ENCODE measurements at places on chromosomes 3 and 15.

GRCh38 chr3:189937302-189938127 is 183.2 kb downstream of the P3H2 start:
- DNase-seq, result no peak

GRCh38 chr15:40495516-40495915 is 24.7 kb downstream of the CHST14 start:
- DNase-seq, result no peak

GRCh38 chr3:22399566-22399965 is 648.6 kb upstream of the ZNF385D start:
- DNase-seq, result no peak

DNA sequence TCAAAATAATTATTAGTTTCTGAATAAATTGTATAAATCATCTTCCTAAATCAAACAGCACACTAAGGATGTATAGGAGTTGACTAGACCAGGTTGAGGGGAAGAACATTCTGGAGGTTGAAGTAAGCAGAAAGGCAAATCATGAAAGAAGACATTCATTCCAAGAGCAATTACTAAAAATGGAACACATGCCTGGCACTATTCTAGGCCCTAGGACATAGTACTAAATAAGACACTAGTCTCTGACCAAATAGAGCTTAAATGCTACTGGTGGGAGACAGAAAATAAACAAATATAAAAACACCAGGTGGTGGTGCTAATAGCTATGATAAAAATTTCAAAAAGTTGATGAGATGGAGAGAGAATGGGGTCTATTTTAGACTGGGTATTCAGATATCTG is 190.1 kb downstream of the TBC1D5 start:
- DNase-seq, result no peak

GRCh38 chr3:138125548-138126221 is 6.5 kb downstream of the A4GNT start:
- no peak for DNase-seq

DNA sequence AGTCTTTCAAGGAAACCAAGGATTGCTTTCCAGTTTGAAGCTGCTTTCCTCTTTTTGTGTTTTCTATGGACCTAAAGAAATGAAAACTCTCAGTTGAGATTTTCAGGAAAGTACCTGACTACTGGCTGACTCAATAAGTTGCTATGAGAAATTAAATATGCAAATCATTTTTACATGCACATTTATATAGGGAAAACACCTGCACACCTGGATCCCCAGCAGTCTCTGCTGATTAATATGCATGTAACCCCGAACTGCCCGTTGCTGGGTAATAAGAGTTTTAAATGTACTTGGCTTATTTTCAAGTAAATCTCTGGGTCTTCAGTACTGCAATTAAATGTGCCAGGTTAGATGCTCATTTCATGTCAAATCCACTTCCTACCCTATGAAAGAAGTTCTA is 77.2 kb downstream of the KBTBD8 start:
- no peak for DNase-seq

DNA sequence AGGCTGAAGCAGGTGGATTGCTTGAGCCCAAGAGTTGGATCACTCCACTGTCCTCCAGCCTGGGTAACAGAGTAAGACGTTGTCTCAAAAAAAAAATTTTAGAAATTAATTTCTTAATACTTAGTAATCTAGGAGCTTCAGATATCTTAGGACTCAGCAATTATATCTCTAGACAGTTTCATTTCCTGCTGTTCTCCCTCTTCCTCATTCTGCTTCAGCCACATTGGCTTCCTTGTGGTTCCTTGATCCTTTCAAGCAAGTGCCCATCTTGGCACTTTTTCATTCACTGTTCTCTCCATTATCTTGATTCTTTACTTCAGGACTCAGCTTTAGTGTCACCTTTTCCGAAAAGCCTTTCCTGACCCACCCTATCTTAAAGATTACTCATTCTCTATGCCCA is 22.5 kb downstream of the TMEM202 start:
- DNase-seq, result no peak

DNA sequence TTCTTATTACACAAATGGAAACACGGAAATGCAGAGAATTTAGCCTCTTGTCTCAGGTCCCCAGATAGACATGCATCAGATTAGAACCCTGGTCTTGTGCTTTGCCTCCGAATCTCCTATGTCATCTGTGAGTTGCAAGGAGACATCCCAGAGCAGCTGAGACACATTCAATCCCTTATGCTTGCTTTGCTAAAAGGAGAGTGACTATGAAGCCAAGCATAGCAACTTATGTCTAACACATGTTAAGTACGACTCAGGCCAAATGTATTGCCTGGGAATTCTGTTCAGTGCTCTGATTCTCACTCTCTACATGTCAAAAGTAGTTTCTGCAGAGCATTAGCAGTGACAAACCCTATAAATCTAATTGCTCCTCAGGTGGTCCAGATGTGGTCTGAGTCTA is 30.6 kb upstream of the LRRC3B start:
- no peak for DNase-seq

- DNase-seq, result no peak
Observed at GRCh38 chr3:93981649-93982048, 1.7 kb downstream of the ARL13B start.

DNA sequence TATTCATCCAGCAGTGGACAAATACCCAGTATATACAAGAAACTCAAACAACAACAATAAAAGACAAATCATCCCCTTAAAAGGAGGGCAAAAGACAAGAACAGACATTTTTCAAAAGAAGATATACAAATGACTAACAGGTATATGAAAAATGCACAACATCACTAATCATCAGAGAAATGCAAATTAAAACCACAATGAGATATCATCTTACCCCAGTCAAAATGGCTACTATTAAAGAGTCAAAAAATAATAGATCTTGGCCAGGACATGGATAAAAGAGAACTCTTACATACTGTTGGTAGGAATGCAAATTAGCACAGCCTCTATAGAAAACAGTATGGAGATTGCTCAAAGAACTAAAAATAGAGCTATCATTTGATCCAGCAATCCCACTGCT is 16.9 kb downstream of the DHX36 start:
- DNase-seq, result no peak

DNA sequence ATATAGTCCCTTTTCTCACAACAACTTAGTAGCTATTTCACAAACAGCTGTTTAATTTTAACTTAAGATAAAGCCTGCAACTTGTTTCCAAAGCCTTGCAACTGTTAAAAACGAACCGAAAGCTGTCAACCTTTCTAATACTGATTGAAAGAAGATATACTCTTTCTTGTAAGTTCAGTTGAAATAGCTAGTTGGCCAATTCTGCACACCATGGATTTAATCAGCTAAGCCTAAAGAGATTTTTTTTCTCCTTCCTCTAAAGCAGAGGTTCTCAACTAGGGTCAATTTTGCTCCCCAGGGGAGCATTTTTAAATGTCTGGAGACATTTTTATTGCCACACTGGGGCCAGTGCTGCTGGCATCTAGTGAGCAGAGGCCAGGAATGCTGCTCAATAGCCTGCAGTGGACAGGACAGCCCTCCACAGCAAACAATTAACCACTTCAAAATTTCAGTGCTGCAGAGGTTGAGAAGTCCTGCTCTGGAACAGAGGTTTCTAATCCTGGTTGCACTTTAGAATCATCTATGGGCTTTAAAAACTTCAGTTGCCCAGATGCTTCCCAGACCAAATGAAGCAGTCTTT is 26.2 kb downstream of the MINDY4B start:
- DNase-seq, result no peak

DNA sequence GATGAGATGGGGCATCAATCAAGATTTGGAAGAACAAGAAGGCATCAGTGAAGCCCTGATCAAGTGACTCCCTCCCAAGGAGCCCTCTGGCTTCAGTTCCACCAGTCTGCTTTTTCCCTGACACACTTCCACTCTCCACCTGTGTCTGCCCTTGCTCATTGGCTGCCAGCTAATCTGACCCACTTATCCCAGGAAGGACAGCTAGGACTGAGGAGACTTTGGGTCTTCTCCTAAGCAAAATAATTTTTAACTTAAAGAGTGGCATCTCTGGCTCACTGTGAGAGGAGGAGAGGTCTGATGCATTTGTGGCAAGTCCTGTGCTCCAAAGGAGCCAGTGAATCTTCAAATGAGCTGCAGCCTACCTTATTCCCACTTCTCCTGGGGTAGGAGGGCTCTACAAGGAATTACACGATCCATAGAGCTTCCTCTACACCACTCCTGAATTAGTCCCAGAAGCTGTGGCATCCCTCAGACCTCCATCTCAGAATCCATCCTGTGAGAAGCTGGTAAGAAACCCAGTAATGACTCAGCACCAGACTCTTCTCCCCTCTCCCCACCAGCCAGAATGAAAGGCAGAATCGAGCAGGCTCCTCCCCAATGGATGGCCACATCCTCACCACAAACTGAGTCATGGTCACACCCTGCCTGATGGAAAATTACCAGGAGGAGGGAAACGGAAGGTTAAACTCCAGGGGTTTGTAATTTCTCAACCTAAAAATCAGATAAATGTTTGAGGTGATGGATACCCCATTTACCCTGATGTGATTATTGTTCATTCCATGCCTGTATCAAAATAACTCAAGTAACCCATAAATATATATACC is 6.3 kb upstream of the PKM start:
- DNase-seq, result no peak

- no peak for DNase-seq
Observed at GRCh38 chr15:57411945-57412768, 35.9 kb downstream of the CGNL1 start.

DNA sequence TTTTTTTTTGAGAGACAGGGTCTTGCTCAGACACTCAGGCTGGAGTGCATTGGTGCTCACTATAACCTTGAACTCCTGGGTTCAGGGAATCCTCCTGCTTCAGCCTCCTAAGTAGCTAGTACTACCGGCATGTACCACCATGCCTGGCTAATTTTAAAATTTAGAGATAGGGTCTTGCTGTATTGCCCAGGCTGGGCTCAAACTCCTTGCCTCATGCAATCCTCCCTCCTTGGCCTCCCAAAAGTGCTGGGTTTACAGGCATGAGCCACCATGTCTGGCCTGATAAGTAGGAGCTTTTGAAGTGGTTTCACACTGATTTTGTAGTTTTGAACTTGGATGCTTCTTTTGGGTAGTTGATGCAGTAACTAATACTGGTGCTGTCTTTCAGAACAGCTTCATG is 7.8 kb downstream of the MAP2K1 start:
- DNase-seq, result no peak

DNA sequence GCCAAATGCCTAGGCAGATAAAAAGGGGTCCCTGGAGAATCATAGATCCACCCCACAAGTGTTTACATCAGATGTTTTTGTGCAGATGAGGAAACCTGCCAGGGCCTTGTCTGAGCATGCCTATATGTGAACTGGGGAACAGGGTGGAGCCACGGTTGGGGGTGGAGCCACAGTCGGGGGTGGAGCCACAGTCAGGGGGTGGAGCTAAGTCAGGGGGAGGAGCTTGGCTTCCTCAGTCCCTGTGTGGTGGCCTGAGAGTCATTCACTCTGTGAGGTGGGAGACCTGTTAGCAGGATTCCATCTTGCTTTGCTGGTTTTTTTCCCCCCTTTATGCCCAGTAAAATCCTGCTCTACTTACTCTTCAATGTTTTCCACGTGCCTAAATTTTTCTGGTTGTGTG is 57.8 kb upstream of the TGFBR2 start:
- DNase-seq, result peak; percentile 26

DNA sequence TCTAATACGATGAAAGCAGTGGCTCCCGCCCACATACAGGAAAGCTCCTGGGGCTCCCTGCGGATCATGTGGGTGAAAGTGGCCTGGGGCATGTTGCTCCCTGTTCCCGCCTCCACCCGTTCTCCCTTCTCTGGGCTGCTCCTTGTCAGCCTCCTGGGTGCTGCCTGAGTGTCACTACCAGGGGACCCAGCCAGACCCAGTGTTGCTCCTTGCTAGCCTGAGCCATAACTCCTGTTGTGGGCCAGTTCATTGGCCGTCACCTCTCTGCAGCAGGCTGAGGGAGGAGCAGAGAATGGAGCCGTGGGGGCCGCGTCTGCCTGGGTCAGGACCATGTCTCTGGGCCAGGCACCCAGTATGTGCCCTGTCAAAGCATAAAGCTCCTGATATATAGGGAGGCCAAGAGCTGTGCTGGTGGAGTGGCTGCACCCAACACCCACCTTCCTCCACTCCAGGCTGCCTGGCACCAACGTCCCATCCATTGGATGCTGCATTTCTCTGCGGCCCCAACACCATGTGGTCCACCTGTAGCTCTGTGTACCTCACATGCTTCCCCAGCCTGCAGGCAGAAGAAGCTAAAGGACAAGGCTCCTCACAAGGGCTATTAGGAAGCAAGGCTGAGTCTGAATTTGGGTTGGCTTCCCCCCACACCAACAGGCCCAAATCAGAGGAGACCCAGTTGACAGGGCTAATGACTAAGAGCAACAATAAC is 40.5 kb downstream of the KLF13 start:
- no peak for DNase-seq

DNA sequence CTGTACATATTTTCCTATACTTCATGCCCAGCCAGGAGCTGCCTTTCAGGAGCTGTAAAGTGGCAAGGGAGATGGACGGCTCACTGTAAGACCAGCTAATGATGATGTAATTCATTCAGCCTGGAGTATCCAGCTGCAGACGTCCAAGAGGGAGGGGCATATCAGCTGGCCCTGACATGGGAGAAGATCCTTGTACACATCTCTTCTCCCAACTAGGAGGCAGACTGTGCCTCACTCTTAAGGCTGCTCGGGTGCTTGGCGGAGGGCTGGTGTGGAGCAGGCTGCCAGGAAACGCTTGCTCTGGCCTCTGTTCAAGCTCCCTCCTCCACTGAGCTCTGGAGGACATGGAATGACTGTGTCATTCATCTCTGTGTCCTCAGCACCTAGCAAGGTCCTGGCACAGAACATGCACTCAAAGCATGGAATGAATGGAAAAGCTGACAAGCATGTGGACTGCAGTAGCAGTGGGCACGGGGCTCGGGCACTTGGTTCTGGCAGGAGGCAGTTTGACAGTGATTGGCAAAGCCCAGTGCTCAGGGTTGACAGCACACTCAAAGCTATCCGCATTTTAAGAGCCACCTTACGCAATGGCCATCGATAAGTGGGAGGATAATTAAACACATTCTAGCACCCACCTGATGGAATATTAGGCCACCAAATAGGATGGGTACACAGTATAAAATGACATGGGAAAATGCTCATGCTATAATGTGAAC is 72.4 kb downstream of the TBC1D2B start:
- DNase-seq, result no peak

DNA sequence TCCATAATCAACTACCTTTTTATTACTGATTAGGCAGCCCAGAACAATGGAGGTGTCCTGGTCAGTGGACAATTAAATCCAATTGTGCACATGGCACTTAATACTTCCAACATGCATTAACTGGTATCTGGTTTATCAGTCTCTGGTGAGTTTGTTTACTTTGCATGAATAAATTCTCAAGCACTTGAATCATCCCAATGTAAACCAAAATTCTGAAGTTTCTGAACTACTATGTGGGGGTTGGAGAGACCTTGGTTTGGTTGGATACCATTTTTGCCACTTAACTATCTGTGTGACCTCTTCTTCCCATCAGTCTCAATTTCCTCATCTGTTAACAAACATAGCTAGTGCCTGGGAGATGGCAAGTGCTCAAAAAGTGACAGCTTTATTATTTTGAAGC is 70.5 kb upstream of the MAP4 start:
- no peak for DNase-seq

DNA sequence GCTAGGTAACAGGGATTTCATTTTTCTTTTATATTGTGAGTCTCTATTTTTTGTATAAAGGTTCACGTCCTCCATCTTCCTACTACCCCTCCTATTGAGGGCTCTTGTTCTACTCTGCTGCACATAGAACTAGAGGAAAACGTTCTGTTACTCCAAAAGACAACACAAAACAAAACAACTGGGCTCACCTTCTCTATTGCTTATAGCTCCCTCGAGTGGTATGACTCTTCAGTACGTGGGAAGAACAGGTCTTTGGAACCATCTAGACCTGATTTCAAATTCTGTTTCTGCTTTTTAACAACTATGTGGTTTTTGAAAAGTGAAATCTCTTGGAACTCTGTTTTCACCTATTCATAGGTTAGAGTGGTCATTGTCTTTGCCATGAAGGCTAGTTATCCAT is 515.3 kb downstream of the SOX2 start:
- DNase-seq, result no peak

Measured in D341Med (cell line).